ENCODE measurements at places on chromosomes 4 and X.

DNA sequence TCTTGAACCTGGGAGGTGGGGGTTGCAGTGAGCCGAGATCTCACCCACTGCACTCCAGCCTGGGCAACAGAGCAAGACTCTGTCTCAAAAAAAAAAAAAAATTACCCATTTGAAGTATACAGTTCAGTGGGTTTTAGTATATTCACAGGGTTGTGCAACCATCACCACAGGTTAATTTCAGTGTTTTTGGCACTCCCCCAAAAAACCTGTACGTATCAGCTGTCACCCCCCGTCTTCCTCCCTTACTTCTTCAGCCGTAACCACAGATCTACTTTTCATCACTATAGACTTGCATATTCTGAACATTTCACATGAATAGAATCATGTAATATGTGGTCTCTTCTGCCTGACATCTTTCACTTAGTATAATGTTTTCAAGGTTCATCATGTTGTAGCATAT lies 11.7 kb upstream of the PTTG2 start:
- DNase-seq, result no peak

- peak; percentile 10 for DNase-seq
Observed at GRCh38 chr4:48445704-48446103, 37.4 kb upstream of the SLC10A4 start.

- no peak for DNase-seq
Observed at GRCh38 chrX:118983513-118983912, 9.1 kb downstream of the LONRF3 start.

GRCh38 chrX:13189380-13189779 lies 130.5 kb downstream of the ATXN3L start:
- DNase-seq, result no peak

GRCh38 chrX:156001001-156001666 lies 3.6 kb downstream of the IL9R start:
- no peak for DNase-seq

DNA sequence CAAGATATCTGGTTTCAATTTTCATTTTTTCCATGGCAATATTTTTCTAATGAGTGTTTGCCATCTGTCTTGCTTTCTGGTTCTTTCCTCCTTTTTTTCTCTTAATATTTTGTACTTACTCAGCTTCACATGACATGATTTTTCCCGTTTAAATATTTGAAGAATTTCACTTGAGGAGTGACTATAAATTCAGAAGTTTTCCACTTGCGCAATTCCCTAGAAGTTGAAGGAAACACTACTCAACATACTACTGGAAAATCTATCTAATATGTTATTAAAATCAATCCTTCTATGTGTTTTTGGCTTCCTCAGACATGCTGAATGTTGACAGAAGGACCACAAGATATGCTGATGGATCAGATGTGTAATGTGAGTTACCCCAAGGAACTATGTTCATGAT lies 36.8 kb upstream of the BANK1 start:
- DNase-seq, result no peak

DNA sequence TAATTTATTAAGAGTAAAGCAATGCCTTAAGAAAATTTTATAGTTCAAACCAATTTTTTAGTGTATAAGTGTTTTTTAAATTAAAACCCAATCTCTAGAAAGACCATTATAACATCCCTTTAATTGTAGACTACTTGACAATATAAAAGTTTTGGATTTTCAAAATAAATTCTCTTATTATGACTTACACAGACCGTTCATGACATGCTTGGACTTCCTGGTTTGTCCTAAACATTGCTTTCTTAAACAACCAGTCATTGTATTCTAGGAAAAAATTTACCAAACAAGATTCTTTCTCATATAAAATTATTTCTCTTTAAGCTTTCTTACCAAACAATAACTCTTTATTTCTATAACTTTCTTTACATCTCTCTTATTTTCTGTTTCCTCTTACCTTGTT lies 49.0 kb upstream of the CXorf51A start:
- no peak for DNase-seq

DNA sequence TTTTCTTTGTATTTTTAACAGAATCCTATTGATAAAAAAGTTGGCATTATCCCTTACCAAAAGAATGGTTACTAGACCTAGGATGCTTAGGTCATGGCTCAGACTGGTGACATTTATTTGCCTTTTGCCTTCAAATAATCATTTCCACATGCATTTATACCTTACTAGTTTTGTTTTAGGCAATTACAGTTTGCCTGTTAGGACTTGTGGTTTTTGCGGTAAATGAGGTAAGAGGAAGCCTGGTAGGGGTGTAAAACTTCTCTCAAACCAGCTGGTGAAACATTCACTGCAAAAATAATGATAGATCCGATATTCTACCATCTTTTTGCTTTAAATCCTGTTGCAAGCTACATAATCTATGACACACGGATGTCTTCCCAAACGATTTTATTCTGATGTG lies 12.1 kb downstream of the LAMP2 start:
- peak; percentile 15 for DNase-seq

DNA sequence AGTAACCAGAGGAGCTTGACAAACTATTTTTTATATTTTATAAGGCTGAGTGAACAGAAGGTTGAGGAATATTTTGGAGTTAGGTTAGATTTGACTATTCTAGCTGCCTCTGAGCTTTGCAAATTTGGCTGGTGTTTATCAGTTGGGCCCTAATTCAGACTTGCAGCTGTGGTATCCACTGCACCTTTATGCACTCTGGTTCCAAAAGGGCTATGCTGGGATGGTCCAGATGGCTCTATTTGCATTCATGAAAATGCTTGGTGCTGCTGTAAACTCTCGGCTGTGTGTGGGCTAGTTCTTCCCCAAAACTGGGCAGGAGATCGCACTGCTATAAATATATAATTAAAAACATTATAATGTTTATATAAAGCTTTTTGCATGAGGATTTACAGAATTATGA lies 106.3 kb downstream of the REPS2 start:
- no peak for DNase-seq

DNA sequence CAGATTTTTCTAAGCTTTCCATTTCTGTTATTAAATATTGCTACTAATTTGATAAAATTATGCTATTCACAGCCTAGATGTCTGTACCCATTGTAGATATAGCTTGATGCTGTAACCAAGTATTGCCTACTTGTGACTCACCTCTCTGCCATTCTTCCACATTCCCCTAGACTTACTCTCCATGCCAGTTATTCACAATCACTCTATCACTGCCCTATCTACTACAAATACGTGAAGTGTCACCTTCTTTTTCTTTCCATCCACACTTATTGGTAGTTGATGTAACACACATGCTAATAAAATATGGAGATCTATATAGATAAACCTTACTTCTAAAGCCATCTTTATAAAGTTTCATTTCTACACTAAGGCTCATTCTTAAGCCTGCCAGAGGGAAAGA lies 179.4 kb upstream of the PACRGL start:
- DNase-seq, result no peak

DNA sequence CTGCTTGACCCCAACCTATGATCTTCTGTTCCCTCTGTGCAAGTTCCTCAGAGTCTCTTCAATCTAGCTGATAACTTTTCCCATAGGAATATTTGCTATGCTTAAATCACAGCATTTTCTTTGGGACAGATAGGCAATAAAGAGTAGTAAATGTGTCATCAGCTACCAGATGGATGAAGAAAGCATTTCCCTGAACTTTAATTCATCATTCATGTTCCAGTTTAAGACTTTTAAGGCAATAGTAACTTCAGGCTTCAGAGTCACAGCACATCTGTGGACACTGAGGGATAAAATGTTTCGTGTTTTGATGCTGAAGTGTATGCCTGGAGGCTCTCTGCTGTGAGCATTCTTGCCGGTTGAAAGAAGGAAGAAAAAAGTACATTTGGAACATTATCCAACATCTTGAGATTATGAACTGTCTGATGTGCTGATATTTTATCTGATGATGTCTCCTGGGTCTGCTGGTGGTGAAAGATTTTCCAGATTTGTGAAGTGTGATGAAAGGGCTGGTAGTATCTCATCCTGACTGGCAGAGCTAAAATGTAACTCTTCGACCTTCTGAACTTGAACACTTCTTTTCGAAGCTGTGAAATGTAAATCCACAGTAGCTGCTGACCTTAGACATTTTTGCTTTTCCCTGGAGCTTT lies 133.7 kb downstream of the DCLK2 start:
- no peak for DNase-seq

- DNase-seq, result no peak
Observed at GRCh38 chrX:134251241-134251640, 14.3 kb downstream of the CCDC160 start.

- peak; percentile 11 for DNase-seq
Observed at GRCh38 chr4:25925486-25926201, 11.6 kb downstream of the SMIM20 start.

GRCh38 chrX:29233592-29234183 lies 646.4 kb downstream of the IL1RAPL1 start:
- DNase-seq, result no peak

DNA sequence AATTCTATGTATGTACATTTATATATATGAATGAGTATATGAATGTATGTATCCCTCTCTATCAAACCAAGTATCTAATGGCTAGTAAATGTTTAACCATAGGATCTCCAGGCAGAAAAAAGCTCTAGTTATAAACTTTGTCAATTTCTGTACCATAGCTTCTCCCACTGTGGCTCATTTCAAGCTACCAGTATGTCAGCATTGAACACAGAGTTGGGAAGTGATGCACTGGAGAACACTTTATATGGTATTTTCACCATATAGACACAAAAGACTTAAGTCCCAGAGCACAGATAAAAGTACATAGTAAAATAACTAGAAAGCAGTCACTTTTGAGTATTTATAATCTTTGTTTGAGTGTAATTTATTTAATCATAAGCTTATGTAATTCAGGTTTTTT lies 53.9 kb upstream of the ATP8A1 start:
- no peak for DNase-seq

- DNase-seq, result no peak
Observed at GRCh38 chr4:66266035-66266434, 595.7 kb upstream of the EPHA5 start.

DNA sequence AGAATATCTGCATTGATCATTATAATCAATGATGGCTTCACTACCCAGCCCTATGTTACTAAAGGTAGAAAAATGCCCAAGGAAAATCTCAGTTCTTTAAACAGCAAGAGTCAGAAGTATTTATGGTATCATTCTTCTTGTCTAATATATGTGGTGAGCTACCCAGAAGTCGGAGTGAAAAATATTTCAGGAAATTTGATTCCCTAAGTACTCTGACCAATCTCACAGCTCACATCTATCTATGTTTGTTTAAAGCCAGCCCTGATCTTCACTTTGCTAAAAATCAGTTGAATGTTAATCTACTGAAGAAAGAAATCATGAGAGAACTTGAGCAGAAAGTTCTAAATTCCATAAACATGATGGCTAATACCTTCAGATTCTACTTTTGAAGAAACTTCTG lies 522.9 kb upstream of the SLIT2 start:
- no peak for DNase-seq

DNA sequence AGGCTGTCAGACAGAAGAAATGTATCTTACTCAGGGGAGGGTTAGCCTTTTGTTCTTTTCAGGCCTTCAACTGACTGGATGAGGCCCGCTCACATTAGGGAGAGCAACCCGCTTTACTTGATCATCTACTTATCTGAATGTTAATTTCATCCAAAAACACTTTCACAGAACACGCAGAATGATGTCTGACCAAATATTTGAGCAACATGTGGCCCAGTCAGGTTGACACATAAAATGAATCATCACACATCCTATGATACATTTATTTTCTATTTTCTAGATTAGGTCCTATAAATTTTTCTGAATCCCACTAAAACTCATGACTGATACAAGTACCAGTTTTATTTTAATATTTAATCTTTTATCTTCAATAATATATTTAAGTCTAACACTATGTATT lies 260.3 kb downstream of the IL15 start:
- DNase-seq, result no peak

- DNase-seq, result no peak
Observed at GRCh38 chrX:10931976-10932375, 179.2 kb upstream of the HCCS start.

- no peak for DNase-seq
Observed at GRCh38 chr4:4480685-4481398, 61.0 kb downstream of the STX18 start.

DNA sequence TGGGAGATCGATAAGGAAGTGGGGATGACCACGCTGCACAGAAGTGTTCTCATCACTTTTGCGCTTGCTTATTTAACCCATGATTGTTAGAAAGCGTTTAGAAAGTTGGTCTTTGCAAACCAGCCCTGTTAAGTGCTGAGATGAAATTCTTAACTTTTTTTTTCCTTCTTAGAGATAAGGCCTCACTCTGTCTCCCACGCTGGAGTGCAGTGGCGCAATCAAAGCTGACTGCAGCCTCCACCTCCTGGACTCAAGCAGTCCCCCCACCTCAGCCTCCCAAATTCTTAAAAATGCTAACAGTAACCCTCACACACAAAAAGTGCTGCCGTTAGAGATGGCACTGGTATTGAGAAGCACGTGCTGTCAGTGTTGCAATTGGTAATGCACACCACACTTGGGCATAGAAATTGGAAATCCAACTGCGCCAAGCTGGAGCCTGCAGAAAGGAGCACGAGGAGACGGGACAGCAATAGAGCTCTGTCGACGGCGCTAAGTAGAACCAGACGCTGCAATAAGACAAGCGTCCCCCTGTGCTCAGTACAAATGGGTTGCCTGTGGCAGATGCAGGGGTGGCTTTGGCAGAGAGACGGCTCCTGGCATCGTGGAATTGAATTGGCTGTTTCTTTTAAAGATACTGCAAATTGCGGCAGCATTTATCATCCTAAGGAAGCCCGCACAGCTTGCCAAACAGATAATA lies 113.4 kb downstream of the TBL1X start:
- DNase-seq, result no peak

- DNase-seq, result no peak
Observed at GRCh38 chrX:46582325-46582724, 8.8 kb downstream of the CHST7 start.

DNA sequence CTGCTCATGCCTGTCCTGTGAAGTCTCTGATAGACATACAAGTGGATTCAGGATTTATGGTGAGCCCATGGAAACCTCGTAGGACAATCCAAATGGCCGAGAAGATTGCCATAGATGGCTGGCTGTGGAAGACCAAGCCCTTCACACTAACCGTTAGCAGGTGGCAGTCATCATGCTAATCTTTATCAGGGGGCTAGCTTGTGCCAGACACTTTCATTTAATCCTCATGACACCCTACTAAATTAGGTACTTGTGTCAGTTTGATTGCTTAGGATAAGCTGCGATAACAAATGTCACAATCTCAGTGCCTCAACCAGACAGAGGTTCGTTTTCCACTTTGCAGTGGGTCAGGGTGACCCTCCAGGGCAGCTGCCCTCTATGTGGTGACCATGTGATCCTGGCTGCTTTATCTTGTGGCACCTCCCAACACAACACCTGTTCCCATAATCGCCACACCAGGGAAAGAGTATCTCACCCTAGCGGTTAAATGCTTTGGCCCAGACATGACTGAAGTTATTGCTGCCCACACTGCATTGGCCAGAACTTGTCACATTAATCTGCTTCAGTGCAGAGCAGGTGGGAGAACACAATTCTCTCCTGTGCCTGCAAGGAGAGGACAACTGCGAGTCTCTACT lies 60.8 kb downstream of the REPS2 start:
- no peak for DNase-seq

DNA sequence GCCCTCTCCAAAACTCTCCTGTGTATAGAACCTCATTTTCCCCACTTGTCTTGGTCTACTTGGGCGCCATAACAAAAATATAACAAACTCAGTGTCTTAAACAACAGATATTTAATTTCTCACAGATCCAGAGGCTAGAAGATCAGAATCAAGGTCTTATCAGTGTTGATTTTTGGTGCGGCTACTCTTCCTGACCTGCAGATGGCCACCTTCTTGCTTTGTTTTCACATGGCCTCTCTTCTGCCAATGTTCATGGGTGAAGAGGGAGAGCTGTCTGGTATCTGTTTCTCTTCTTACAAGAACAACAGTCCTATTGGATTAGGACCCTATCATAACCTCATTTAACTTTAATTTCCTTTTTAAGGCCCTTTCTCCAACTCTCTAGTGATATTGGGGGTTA lies 177.3 kb downstream of the PABPC4L start:
- DNase-seq, result no peak
